ENCODE measurements at places on chromosomes 3 and 15.

GRCh38 chr3:183515968-183516851 lies 39.3 kb downstream of the KLHL6 start:
- DNase-seq = peak; percentile 28

DNA sequence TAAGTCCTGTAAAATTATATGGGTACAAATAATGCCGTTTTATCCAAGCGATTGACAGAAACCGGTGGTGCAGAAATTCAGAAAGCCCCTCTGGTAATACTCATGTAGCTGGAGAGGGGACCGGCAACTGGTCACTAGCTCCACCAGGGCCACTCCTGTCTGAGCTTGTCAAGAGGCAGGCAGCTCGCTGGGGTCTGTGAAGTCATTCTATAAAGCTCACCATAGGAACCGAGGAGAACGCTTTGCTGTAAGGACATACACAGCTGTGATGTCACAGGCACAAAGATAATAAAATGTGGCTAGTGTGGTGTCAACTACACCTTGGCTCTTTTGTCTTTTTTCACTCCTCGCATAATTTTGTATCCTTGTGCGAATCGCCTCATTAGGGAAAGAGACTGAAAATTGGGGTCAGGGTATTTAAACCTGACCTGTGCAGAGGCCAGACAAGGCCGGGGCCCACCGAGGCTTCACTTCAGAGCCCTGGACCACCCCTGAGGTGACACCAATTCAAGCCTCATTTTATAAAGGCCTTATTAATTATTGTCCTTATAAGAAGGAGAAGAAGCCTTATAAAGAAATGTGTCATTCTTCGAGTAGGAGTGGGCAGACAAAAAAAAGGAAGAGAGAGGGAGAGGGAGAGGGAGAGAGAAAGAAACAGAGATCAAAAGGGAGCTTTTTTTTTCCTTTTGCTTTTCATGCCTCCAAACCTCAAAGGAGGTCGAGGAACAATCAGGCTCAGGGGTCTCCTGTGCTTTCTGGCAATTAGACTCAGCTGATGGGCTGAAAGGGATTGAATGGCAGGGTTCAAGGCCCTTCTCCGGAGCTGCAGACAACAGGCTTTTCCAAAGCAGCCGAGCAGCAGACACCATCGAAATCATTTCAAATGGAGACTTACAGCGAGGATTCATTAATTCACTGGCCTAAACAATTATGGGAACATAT lies 813.3 kb upstream of the ARRDC4 start:
- DNase-seq = no peak

GRCh38 chr15:43095243-43095642 lies 10.6 kb downstream of the UBR1 start:
- no peak for DNase-seq

DNA sequence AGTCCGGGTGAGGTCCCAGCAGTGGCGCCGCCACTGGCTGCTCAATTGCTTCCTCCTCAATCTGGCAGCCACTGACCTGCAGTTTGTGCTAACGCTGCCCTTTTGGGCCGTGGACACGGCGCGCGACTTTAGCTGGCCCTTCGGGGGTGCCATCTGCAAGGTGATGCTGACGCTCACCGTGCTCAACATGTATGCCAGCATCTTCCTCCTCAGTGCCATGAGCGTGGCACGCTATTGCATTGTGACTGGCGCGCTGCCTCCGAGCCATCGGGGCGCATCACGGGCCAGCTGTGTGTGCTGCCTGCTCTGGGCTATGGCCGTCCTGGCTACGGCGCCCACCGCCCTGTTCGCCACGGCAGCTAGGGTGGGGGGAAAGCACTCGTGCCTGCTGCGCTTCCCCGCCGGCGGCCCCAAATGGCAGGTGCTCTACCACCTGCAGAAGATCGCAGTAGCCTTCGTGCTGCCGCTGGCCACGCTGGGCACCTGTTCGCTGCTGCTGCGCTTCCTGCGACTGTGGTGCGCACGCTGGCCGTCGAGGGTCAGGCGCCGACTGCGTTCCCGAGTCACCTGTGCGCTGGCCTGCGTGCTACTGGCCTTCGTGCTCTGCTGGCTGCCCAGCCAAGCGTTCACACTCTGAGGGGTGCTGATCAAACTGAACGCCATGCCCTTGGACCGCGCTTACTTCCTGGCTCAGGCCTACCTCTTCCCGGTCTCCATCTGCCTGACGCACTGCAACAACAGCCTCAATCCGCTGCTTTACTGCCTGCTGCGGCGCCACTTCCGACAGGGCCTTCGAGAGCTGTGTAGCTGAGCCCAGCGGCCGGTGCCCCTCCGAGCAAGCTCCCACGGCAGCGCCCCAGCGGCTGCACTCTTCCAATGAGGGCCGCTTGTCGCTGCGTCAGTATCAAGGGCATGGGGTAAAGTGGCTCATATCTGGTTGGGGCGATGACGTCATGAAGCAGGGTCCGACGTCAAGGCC lies 20.3 kb upstream of the ADAMTS7 start:
- DNase-seq = no peak

DNA sequence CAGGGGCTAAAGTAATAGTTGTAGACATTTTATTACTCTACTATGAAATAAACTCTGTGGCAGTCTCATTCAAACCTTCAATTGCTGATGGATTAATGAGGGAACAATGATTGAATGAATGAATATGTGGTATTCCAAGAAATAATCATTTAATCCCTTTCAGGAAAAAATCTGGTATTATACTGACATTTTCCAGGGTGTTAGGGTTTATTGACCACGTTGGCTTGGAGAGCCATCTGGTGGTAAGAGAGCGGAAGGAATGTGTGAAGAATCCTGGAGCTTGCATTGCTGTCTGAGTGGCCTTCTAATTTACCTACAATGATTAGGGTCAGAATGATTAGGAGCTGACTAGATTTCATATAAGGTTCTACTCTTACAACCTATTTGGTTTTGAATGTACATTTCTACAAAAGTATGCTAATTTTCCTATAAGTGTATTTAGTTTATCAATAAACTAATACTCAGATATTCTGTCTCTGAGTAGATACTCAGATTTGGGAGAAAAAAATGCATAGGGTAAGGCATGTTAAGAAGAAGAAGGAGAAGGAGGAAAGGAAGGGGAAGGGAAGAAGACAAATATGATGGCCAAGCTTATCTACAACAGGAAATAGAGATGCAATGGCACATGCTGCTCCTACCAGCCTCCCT lies 249.9 kb downstream of the ROBO1 start:
- no peak for DNase-seq

- DNase-seq = no peak
These were observed 27.6 kb downstream of the GNB5 start for GRCh38 chr15:52163321-52164190.

DNA sequence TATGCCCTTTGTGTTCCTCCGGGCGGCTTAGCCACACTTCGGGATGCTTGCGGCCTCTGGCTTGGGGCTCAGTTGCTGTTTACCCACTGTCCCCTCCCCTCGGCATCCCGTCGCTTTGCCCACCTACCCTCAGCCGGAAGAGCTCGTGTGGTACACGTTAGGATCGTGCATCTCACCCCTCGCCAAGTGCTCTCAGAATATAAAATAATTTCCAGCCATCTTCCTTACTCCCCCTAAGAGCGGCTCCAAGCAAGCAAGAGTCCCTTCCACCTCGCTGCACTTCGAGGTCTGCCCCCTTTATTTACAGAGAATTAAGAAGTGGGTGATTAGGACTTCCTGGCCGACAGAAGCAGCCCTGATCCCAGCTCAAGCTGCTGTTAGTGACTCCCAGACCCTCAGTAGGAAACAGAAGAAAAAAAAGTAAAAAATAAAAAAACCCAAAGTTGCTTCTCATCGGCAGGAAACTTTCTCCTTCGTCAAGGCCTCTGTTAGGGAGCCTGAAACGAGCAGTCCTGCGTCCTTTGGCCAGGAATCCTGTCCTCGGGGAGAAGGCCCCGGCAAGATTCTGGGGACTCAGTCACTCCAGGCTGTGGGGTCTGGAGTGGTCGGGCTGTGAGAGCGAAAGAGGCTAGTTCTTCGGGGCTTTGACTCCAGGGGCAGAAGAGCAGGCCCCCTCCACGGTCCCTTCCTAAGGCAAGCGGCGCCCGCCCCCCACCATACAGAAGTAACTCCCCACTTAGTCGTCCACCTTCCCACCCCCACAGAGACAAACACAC lies 3.0 kb downstream of the MEIS2 start:
- DNase-seq = no peak

- DNase-seq = no peak
These were observed 18.9 kb upstream of the COPG1 start for GRCh38 chr3:129230311-129231019.

- DNase-seq = no peak
These were observed 6.9 kb downstream of the MTMR10 start for GRCh38 chr15:30984542-30984941.

DNA sequence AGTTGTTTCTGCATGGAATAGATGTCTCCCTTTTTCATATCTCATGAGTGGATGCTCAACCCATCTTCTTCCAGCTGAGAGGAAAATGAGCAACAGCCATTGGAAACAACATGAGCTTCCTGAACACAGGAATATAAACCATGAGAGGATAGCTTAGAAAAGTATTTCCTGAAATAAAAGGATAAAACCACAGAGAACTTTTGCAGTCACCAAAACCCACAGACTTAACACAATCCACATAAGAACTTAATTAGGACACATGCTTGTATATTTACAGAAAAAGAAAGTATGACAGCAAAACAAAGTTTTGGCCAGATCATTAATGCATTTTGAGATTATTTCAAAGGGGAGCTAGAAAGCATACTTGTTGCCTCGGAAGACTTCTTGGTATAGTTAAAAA lies 180.5 kb upstream of the RASGRP1 start:
- DNase-seq = no peak

DNA sequence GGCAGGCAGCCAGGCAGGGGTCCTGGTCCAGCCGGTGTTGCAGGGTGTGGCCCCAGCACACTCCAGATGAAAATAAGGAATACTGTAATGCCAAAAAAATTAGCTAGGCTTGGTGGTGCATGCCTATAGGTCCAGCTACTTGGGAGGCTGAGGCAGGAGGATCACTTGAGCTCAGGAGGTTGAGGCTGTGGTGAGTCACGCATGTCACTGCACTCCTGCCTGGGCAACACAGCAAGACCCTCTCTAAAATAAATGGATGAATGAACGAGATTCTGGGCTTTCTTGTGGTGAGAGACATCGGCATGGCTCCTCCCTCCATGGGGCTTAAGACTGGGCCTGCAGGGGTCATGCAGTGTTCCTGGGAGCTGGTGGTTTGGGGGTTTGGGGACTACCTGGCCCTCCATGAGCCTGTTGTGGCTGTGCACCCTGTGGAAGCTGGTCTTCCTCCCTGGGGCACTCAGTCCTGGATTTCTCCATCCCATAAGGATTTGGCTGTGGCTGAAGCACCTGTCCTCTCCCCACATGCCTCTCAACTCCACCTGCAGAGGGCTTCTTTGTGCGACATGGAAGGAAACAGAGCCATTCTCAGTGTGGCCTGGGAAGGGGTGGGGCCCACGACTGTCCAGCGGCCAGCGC lies 7.6 kb upstream of the RCCD1 start:
- DNase-seq = no peak

DNA sequence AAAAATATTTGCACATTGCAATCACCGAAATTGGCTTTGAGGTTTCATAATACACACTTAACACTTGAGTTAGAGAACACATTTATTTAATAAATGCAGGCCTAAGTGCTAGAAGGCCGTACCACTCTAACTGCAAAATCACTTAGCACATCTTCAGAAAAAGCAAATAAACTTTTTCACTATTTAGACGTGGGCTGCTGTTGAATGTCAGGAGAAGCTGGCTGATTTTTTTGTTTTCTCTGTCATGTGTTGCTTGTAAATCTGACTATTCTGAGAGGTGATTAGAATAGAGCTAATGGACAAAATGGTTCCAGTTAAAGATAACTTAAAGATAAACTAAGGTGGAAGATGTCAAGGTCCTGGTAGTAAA lies 265.1 kb downstream of the FOXP1 start:
- DNase-seq = no peak

DNA sequence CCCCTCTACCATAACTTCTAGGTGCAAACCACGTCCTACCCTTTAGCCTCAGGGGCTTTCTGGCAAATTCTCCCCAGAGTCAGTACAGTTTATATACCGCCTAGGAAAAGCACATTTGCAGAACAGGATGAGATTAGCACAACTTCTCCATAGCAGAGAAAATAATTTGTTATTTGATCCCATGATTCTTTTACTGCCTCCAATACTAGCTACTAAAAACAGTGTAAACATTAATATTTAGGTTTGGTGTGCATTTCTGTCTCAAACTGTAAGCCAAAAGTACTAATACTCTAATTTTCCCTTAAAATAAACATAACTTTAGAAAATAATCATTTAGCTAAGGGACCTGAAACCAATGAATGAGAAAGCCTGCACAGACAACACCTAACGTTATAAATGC lies 4.5 kb downstream of the CPEB1 start:
- DNase-seq = no peak

- DNase-seq = no peak
These were observed 7.1 kb downstream of the KAT2B start for GRCh38 chr3:20047341-20047779.

DNA sequence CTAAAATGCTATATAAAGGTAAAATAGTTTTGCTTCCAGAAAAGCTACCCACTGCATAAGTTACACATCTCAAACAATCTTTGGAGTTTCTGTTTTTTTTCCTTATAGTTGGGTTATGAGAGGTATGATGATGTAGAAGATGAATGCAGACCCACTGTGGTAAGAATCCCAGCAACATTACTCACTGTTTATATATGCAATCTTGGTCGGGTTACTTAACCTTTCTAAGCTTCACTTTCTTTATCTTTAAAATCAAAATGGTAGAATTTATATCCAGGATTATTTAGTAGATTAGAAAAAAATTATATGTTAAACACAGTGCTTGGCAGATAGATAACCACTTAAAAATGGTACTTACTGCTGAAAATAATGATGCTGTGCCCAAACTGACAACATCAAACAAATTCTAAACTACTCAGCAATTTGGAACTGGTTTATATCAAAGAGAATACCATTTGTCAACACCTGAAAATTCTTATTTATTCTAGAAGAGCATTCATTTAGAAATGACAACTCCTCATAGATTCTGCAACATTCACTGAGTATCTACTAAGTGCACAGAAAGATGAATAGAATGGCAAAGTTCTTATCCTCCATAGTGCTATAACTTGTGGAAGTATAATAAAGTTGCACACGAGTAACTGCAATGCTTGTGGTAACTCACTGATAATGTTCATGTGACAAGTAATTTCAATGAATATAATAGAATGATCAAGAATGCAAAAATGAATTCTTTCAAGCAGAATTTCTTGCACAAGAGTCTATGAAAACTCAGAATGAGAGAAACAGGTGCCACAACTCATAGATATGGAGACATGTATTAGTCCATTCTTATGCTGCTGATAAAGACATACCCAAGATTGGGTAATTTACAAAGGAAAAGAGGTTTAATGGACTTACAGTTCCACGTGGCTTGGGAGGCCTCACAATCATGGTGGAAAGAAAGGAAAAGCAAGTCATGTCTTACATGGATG lies 129.0 kb upstream of the SLC7A14 start:
- no peak for DNase-seq
